Gastroesophageal sphincter (tissue), 4 donors: ENCODE measurements at places on chromosomes 6 and 20. TPM values are rescaled to one million over a fixed set of nuclear protein-coding genes. Genes with fewer than 3 reads are reported as not detected.

- no peak for ATAC-seq
These were observed 4.7 kb downstream of the TUBB2A start for GRCh38 chr6:3152689-3153088.

GRCh38 chr20:45968801-45969711, 2.9 kb downstream of the ZNF335 start:
- ATAC-seq, result no peak

DNA sequence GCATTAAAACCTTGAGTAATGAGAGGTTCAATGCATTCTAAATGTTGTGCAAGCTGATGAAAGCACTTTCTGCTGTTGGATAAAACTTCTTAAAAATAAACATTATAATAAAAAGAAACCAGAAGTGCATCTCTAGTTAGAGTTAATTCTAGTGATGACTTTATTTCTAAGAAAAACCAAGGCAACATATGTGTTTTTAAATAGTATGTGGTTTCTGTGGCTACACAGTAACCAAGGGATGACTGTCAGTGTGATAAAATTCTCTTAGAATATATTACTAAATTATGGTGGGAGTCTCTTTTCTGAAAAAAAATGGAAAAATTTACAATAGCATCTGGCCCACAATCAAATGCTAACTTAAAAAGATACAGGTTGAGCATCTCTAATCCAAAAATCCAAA, 117.0 kb downstream of the ME1 start:
- ATAC-seq, result no peak

DNA sequence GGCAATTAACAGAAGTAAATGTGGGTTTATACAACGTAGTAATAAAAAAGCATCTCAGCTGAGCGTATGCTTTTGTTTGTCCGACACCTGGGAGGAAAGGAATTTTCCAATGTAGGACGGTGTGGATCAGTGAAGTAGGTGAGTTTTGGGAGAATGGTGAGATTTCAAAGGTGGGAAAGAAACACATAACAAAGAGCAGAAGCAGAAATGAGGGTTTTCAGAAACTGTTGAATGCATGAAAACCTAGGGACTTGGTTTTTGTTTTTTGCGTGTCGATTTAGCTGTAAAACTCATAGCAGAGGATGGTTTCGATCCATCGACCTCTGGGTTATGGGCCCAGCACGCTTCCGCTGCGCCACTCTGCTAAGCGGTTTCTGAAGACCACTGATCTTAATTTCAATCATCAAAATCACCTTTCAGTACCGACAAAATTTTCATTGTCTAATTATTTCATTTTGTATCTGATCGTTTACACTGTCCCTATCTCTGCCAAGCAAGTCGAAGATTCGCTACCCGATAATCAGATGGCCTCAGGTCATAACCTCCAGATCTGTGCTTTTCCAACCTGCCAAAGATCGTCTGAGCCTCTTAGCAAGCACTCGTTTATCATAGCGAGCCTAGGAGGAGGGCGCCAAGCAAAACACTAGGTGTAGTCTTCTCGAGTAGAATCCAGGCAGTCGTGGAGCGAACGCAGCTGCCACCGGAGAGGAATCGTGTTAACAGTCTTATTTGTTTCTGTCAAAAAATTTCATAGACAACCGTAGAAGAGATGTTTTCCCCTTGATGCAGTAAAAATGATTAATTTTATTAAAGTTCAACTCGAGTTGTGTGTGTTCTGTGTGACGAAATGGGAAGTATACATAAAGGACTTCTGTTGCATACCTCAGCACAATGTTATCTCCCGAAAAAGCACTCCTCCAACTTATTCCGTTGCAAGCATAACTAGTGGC, 20.9 kb upstream of the POM121L2 start:
- no peak for ATAC-seq

The BPIFB1 gene
- not detected for total RNA-seq

DNA sequence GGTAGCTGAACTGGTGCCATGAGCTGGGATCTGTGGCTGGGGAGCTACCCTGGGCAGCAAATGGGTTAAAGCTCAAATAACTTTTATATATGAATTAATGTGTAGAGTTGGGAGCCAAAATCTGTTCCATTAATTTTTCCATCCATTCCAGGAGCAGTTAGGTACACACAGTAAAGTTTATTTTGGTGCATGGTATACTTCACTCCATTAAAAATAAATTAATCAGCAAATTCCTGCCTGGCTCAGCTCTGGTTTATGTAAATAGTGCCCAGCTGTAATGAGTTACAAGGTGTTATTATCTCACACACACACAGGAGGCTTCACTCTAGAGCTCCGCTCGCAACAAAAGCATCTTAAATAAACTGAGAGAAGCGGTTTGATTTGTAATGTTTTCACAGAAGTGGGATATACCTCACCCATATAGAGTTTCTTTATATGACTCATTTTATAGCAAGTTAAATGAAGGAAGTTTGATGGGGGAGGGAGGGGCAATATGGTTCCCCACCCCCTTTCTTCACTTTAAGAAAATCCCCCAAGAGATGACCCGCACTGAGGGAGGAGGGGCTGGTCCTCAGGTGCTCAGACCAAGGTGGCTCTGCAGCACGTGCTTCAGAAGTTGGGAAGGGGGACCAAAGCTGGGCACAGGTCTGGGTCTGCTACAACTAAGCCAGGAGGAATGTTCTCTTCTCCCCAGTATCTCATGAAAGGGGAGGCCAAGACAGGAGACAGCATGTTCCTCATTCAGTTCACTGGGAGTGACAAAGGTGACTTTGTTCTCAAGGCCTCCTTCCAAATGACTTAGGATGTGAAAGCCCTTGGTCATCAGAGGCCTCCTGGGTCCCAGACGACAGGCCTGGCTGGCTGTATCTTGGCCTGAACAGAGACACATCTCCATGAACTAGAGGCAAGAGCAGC, 10.5 kb upstream of the FAM83C start:
- ATAC-seq, result no peak

DNA sequence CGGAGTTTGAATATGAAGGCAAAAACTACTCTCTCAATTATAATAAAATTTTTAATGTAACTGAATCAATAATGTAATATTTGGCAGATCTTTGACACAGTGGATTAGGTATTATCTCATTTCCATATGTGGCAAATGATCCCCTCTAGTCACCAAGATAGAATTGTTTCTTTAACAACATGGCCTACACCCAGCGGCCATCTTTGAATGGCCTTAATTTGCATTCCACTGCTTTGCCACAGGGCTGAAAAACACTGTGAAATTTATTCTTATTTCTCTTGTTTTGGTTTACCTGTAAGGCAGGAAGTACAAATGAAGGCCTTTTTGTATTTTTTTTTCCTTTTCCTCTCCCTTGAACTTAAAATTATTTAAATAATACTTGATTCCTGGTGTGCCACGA, 162.6 kb upstream of the SCGN start:
- no peak for ATAC-seq

The STMND1 gene
- total RNA-seq, result not detected

GRCh38 chr6:144262470-144263369, 22.4 kb upstream of the UTRN start:
- no peak for ATAC-seq

GRCh38 chr20:23132930-23133559, 46.9 kb upstream of the CD93 start:
- ATAC-seq, result peak; percentile 35
